ENCODE measurements at places on chromosomes 2 and 18. TPM values are rescaled to one million over a fixed set of nuclear protein-coding genes. Genes with fewer than 3 reads are reported as not detected.

DNA sequence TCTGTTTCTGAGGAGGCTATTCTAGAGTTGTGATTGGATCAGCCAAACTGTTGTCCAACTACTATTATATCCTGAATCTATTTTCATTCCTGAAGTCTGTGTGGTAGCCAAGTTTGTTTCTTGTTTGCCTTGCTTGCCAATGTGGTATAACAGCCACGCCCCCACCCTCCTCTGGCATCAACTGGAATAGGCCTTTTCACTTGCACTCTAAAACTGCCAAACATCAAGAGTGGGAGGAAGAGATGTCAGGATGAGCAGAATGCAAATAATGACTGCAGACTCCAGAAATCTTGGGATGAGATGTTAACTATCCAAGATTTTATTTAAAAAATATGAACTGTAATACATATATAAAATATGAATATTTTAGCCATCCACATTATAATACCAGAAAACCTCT is 246.1 kb downstream of the NRXN1 start:
- no peak for DNase-seq

DNA sequence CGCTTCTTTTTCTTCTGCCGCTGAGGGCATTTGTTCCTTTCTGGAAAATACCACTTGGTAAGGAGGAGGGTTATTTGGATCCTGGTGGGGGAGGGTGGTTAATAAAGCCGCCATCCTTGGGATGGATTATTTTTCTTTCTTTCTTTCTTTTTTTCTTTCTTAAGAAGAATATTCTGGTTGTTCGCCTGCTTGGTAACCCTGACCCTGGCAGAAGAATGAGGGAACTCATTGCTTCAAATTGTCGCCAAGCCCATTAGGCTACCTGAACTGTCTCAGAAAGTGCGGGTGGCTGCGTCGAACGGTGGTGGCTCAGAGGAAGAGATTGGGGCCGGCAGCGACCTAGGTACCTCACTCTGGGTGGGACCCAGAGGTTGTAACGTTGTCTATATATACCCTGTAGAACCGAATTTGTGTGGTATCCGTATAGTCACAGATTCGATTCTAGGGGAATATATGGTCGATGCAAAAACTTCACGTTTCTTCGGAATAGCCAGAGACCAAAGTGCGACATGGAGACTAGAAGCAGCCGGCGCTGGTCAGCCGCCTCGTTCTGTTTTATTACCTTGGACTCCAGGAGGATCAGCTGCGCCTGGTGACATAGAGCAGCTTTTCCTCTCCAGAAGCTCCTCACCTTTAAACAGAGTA is 1.3 kb upstream of the HOXD4 start:
- no peak for DNase-seq

- no peak for DNase-seq
Measured at GRCh38 chr2:110864731-110865130, 132.4 kb downstream of the ACOXL start.

GRCh38 chr18:50458366-50458765 is 83.5 kb downstream of the SKA1 start:
- DNase-seq: no peak

DNA sequence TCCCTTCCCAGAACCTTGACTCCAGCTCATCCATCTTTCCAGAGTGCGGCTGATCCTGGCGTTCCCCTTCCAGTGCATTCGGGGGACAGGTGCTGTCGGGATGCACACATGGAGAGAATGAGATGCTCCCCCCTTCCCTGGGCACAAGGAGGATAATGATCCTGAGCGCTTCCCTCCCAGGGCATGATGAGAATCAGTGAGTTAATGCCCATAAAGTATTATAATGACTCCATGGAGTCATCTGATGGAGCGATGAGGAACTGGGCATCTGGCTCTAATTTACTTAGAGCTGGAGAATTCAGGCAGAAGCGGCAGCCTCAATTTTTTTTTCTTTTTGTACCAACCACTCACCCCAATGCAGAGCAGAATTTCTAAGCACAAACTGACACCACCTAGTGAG is 79.6 kb upstream of the SKOR2 start:
- no peak for DNase-seq

GRCh38 chr2:182050333-182051135 is 64.9 kb downstream of the PPP1R1C start:
- DNase-seq: no peak

DNA sequence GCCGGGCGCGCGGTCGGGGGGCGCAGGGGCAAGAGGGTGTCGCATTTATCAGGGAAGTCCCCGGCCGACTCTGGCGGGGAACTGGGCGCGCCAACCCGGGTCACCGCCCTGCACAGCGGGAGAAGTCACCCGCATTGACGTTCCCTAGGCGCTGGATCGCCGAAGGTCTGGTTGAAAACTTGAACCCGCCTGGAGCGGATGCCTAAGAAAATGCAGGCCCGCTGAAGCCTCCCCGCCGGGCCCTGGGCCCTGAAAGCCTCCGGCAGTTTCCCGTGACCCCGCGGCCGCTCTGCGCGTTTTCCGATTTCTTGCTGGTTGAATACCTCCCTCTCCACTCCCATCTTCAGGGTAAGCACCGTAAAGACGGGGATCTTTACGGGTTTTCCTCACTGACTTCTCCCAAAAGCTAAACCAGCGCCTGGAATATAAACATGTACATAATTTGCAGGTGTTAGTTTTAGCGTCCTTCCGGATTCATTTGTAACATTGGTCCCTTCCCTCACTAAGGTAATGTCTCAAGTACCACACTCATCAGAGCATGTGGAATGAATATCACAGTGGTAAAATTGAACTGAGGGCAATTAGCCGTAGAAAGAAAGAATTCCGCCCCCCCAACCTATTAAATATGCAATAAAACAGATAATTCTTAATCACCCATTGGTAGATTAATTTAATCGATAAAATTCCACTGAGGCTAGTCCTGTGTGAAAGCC is 675 bp upstream of the SPIRE1 start:
- DNase-seq: no peak

GRCh38 chr18:76581261-76581660 is 86.2 kb upstream of the ZNF516 start:
- DNase-seq: no peak

- no peak for DNase-seq
Measured at GRCh38 chr2:43345391-43345813, 119.0 kb upstream of the ZFP36L2 start.

GRCh38 chr2:27582129-27582694 is 630 bp upstream of the ZNF512 start:
- DNase-seq: no peak

GRCh38 chr2:9781252-9781651 is 62.0 kb upstream of the TAF1B start:
- DNase-seq: peak; percentile 32

KCNG2 gene
- total RNA-seq: not detected

RIT2 gene
- not detected for total RNA-seq

PMS1 gene
- total RNA-seq: 18.6 TPM

GPAT2 gene
- 11.0 TPM for total RNA-seq

PSMA8 gene
- not detected for total RNA-seq

SPP2 gene
- total RNA-seq: not detected

MRPL44 gene
- 66.4 TPM for total RNA-seq

LOXL3 gene
- total RNA-seq: 3.1 TPM

FAHD2B gene
- total RNA-seq: 28.8 TPM

All from PC-9 (cell line).